ENCODE measurements at places on chromosomes 13 and 19.

- no peak for DNase-seq
These were observed 18.3 kb downstream of the ZNF100 start for GRCh38 chr19:21749090-21749489.

GRCh38 chr13:44565881-44566280 lies 10.2 kb downstream of the TSC22D1 start:
- DNase-seq, result no peak

GRCh38 chr19:13892870-13893269 lies 13.0 kb downstream of the BRME1 start:
- DNase-seq, result no peak

DNA sequence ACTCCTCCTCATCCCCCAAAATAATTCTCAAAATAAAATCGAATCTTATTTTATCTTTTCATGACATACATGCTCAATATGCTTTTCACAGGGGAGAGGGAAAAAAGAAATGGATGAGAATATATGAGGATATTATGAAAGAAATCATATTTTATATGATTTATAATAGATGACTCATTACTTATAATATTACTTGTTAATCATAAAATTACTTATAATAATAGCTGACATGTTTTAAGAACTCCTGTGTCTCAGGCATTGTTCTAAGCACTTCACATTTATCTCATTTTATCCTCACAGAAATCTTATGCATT lies 3.0 kb upstream of the CEACAM3 start:
- DNase-seq, result no peak

DNA sequence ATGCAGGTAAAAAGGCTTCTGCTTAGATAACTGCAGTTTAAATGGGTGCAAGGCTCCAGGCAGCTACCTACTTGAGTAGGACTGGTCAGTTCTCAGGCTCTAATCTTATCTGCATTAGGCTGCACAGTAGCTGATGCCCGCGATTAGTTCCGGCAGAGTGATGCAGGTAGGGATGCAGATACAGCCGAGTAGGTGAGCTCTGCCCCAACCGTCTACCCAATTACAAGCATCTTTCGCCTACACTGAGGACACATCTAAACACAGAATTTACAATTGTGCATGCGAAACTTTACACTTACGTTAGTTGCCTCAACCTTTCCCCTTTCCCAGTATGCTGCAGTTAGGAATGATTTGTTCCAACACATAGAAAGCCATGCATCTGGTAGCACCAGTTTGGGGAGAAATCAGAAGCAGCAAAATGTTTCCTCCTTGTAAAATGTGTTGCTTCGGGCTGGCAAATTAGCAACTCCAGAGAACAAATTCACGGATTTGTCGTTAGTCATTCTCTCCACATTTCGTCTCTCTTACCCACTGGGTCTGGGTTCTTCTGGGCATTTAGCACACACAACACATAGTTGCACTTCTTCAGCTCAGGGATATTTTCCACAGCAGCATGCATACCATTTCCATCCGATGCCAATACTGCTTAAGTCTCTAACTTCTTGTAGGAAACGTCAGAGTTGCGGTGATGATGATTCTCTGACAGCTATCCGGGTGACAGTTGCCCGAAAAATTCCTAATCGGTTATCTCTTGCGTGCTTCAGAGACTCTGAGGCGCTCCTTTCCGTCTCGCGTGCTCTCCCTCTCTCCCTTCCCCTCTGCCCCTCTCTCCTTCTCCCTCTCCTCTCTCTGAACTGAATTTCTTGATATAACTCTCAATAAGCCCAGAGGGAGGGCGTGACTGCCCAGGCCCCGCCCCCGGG lies at the start of gene PCDH9:
TSS of gene PCDH9 (minus strand) at position 856 of the 923 bp plus-strand sequence. CDS start 1,896 bp downstream, outside the sequence.
- DNase-seq, result peak; percentile 50

DNA sequence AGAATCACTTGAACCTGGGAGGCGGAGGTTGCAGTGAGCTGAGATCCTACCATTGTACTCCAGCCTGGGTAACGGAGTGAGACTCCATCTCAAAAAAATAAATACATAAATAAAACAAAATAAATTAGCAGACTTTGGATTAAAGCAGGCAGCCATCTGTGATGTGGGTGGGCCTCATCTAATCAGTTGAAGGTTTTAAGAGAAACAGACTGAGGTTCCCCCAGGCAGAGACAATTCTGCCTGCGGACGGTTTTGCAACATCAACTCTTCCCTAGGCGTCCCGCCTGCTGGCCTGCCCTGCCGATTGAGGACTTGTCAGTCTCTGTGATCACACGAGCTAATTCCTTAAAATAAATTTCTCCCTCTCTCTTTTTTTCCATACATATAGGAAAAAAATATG lies 23.7 kb downstream of the ATCAY start:
- DNase-seq, result no peak

DNA sequence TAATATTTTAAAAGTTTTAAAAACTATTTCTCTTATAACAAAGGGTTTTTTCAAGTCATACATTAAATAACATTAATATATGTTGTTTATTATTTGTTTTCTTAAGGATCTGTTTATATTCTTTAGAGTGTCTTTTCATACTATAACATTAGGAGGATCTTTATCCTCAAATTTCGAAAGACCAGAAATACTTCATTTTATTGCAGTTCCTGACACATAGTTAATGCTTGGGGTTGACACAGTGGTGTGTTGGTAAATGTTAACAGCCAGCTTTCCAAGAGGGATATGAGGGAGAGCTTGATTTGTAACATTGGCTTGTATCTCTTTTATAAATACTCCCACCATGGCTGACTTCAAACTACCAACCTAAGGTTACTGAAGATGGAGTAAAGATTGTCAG lies 126.6 kb upstream of the KLF5 start:
- DNase-seq, result no peak

DNA sequence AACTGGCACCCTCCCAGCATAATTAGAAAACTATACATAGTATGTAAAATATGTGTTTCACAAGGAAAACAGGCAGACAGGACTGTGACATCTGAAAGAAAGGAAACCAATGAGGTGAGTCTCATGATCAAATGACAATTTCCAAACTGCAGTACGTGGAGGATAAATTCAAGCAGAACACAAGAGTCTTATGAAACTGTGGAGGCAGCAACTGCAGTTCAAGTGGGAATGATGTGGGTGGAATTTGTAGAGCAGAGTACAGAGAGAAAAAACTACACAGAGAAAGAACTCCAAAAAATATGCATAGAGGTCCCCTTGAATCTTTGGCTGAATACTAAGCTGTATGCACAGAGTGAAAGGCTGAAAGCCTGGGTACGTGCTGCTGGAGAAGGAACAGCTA lies 9.7 kb downstream of the SIGLEC6 start:
- DNase-seq, result no peak

DNA sequence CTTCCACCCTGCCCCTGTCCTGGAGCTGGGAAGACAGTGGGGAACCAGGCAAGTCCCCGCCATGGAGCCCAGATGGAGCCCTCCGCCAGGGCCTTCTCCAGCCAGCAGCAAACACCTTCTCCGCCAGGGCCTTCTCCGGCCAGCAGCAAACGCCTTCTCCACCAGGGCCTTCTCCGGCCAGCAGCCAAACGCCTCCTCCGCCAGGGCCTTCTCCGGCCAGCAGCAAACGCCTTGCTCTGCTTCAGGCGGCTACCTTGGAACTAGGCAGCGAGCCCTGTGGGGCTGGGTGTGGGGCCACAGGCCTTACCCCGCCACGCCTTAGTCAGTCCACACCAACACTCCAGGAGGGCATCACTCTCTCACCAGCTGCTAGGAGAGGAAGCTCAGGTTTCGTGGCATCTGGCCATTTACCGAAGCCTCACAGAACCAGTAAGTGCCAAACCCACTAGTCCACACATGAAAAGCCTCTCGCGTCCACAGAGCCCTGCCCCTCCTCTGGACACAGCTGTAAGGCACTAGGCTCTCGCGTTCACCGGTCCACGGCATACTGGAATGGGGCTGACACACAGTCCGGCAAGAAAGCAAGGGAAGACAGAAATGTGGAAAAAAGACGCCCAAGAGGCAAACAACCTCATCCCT lies 41.0 kb downstream of the MLLT1 start:
- no peak for DNase-seq

GRCh38 chr13:74206061-74206561 lies 71.9 kb upstream of the KLF12 start:
- no peak for DNase-seq

DNA sequence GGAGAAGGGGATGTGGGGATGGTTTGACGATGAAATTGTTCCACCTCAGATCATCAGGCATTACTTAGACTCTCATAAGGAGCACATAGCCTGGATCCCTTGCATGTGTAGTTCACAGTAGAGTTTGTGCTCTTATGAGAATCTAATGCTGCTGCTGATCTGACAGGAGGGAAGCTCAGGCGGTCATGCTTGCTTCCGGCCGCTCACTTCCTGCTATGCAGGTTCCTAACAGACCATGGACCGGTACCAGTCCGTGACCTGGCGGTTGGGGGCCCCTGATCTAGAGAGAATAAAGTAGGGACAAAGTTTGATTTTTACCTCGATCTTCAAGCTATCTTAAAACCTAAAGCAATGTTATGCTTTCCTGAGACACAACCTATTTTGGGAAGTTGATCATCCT lies 373.8 kb upstream of the ARGLU1 start:
- DNase-seq, result no peak

DNA sequence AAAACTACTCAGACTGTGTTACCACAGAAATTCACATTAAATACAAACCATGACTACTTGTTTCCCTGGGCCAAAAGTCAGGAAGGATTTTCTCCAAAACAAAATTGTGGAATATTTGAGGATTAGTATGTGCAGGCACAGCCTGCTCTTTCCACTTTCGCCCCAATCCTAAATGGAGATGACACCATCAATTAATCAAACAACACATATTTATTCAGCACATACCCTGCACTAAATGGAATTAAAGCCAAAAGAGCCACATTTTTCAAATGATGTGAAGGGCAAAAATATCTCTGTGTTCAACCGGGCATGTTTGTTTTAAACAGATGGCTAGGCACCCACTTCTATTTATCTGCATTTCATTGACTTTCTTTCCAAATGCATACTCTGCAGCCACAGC lies 523.1 kb downstream of the DCT start:
- no peak for DNase-seq

- DNase-seq, result no peak
These were observed 30.3 kb upstream of the MCF2L start for GRCh38 chr13:112938680-112939079.

- DNase-seq, result no peak
These were observed 46.1 kb downstream of the ANKRD10 start for GRCh38 chr13:110868720-110869119.

GRCh38 chr13:106352850-106353249 lies 182.6 kb downstream of the EFNB2 start:
- DNase-seq, result no peak

DNA sequence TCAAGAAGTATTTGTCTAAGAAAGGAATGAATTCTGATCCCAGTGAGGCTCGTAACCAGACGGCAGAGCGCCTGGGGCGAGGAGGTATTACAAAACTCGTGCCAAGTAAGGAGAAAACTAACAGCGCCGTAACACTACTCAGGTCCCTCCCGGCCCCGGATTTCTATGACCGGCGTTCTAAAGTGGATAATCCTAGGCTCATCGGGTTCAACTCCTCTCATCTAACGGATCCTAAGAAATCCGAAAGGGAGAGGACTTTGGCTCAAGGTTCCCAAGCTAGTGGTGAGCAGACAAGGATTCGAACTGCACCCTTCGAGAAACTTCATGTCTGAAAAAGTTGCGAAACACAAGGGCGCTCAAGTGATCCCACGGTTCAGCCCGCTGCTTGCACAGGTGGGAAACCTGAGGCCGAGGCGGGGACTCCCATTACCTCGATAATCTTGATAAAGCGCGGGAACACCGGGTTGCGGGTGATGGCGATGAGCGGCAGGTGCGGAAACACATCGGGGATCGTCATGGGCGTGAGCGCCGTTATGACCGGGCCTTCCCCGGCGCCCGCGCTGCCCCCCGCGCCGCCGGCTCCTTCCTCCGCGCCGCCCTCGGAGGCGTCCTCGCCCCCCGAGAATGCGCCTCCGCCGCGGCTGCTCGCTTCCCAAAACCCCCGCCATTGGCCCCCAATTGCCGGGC lies 529 bp downstream of the LONP1 start:
- no peak for DNase-seq

- no peak for DNase-seq
These were observed 15.3 kb downstream of the NAXD start for GRCh38 chr13:110630566-110631119.

DNA sequence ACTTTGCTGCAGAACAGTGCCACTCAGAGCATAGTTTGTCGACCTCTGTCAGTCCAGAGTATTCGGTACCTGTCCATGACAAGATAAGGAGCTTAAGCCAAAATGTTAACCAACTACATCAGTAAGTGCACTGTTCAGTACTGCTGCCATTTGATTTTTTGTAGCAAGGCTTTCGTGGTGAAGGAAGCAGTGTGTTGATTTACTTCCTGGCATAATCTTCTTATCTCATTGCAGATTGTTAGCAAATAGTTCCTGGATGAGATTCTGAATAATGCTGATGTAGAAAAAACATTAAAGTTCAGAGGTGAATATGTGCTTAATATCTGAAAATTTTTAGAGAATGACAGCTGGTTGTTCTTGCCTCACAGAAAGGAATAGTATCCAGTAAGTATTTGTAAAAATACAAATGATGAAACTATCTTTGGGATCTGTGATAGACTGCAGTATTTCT lies 85.7 kb downstream of the LRRC63 start:
- no peak for DNase-seq

- DNase-seq, result no peak
These were observed 68.9 kb downstream of the ZIC5 start for GRCh38 chr13:99902657-99903056.

- DNase-seq, result no peak
These were observed 15.7 kb upstream of the ENOX1 start for GRCh38 chr13:43802511-43802910.

DNA sequence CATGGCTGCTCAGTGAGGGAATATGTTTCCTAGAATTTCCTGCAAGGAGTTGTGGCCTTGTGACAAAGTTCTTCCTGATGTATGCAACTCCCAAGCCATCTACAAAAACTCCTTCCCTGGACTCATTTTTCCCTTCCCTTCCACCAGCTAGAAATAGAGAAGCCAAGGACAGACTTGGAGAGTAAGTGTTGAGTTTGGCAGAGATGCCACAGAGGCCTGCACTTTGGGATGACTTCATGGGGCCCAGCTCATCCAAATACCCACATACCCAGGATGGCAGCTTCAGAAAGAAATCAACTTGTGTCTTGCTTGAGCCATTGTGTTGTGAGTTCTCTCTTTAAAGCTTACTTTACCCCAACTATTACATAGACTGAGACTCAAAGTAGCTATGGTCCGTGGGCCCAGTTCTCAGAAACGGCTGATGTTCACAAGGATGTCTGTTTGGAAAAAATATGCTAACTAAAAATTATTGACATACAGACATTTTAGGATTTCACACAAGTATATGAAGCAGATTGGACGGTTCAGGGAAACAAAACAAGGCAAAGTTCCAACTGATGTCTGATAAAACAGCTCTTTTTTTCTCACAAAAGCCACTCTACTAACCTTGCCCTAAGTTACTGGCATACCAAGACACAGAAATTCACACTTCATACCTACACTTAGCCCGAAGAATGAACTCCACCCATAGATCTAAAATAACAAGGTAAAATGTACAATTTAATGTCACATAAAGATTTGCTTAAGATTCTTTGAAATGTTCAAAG lies 107.9 kb downstream of the NALCN start:
- no peak for DNase-seq

- no peak for DNase-seq
These were observed 313.1 kb upstream of the MAB21L1 start for GRCh38 chr13:35789335-35790165.
